Stimulated activated CD4-positive, alpha-beta T cell treated with anti-CD3 and anti-CD28 coated beads, Interleukin-4, amount 100 ng/mL, for 24 hours (primary cell): ENCODE measurements at places on chromosomes 6 and 20.

DNA sequence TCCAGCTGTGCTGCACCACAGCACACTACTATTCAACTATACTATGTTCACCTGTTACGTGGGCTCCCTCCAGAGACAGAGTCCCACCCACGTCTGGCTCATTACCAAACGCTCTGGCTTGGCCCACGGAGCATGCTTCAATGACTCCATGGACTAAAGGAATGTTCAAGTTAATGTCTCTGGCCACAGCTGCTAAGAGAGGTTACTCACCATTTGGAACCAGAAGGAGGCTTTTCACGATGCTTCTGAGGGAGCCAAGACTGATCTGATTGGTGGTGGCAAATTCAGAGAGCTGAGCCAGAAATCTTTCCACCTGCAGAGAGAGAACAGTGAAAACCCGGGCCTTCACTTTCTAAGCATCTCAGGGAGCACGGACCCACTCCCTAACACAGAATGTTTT is 15.6 kb downstream of the COMMD7 start:
- no peak for DNase-seq

DNA sequence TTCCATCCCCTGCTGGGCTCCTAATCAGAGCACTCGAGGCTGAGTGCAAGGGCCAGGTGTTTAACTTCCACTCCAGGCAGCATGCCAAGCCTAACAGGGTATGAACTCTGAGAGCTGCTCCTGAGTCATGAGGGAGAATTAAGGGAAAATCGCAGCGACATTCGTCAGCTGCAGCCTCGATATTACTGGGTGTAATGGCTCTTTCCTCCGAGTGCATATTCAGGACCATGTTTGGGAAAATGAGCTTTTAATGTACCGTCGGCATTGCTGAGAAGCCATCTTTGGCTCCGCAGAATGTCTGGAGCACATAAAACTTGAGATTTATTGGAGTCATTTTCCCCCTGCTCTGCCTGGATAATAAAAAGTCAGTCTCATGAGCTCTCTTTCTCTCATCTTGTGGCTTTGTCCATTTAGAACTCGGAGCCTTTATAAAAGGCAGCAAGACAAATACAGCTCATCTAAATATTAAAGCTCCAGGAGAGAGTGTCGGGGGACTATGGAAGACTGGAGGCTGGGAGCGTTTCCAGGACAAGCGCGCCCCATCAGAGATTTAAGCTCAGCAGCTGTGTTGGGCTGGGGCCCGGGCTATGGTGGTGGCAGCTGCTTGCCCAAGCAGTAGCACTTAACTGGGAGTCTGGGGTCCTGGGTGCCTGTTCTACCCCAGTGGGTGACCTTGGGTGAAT is 103.7 kb downstream of the TOX2 start:
- no peak for DNase-seq

DNA sequence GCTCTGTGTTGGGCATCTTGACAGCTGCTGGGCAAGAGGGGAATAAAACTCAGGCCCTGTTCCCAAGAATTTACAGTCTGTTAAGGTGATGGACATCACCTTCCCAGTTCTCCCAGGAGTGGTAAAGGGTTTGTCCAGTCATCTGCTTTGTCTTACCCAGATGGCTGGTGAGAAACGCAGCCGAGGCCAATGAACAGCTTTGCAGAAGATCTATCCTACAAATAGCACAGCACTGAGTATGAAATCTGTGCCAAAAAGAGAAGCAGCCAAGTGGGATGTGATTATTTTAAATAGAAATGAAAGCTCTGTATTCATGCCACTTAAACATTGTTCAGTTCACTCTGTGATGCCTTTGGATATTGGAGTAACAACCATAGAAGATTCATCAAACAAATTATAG is 132.7 kb upstream of the SLC22A16 start:
- no peak for DNase-seq

DNA sequence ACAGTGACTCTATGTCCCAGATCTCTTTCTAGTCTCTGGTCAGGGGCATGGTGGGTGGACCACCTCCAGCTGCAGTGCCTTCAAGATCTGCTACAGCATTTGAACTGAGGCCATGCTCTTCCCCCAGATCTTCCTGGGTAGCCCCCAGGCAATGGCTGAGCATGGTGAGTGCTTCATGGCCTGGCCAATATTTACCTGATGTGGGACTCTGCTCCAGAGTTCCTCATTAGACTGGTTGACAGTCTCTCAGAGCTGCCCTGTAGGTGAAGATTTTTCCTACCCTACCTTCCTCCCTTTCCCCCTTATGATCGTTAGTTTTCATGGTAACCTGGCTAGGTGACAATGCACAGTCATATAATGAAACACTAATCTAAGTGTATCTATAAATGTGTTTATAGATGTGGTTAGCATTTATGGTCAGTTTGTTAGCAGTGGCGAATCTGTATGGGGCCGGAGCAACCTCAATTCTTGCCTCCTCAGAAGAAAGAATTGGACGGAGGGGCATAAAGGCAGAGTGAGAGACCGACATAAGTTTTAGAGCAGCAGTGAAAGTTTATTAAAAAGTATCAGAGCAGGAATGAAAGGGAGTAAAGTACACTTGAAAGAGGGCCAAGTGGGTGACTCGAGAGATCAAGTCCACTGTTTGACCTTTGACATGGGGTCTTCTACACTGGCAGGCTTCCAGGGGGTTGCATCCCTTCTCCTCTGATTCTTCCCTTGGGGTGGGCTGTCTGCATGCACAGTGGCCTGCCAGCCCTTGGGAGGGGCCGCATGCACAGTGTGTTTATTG is 256.3 kb downstream of the CD83 start:
- DNase-seq = no peak
